ENCODE measurements at places on chromosomes 4 and X.

GRCh38 chrX:131270080-131270479, 19.0 kb downstream of the IGSF1 start:
- no peak for DNase-seq

GRCh38 chr4:41041551-41041950, 172.8 kb downstream of the APBB2 start:
- no peak for DNase-seq

DNA sequence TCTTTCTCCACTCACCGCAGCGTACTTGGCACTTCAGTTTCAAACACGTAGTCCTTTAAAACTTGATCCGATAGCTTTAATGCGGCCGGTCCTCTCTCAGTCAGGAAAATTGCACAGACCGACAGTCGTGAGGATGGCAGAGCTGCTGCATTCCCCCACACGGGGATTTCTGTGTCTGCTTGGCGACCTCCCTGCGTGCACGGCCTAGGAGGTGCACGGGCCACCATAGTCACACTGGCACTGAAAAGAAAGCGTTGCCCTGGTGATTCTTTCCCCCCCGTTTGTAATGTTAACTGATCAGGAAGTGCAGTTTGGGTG, 10.3 kb downstream of the AKAP17A start:
- no peak for DNase-seq

- peak; percentile 61 for DNase-seq
These were observed 38.4 kb downstream of the NAP1L5 start for GRCh38 chr4:88659055-88659889.

GRCh38 chr4:57018980-57019379, 40.3 kb downstream of the POLR2B start:
- no peak for DNase-seq

GRCh38 chr4:40196272-40196671, 559 bp upstream of the RHOH start:
- no peak for DNase-seq

DNA sequence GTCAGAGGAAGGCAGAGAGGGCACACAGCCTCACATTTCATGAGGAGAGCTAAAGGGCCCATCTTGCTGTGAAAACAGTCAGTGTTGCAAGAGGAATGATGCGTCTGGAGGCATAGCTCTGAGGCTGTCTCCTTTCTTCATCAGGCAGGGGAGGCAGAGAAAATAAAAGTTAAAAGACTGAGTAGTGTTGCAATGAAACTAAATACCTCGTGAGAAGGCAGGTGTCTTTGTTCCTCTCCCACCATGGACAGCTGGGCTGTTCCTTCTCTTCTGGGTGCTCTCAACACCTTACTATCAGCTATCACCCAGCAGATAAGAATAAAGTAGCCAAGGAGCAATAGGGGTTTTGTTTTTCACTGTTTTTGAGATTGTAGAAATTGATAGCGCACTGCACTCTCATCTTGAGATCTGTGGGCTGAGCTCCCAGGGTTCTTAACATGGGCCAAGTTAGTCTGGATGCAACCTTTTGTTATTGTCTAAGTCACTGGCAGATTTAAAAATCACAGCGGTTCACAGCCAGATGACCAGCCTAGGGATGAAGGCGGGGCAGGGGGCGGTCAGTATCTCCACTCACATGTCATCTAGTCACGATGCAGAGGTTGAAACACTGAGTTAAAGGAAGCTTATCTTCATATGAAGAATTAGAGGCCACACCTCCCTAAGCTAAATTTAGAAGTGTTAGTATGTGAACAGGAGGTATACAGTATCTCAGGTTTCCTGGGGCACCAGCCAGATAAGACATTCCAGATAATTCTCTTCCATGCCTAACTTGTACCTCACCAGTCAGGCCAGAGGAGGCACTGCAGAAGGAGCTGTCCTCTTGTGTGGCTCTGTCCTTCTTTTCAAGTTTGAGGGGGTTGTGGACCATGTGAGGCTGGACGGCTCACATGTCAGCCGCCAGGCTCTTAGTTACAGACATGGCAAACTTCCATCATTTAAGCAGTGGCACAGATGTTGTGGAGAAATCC, 36.9 kb downstream of the PARM1 start:
- no peak for DNase-seq

DNA sequence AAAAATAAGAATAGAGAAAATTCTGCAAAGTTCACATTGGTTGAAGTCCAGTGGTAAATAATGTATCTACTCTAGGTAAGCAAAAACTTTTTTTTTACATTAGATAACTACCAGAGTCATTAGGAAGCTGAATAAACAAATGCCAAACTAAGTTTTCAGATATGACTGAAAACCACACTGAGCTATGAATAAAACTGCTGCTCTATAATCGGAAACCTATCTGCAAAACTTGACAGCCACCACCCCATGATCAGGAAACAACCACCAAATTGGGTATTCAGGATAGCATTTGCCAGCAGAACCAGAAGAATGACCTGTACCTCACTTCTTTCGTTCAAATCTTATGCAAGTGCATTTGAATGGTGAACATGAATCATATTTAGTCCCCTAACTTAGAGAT, 173.0 kb upstream of the TET2 start:
- no peak for DNase-seq

All from foreskin fibroblast (primary cell).